ENCODE measurements at places on chromosomes 2 and 18.

GRCh38 chr2:64857581-64858471 lies 131.4 kb upstream of the SLC1A4 start:
- peak; percentile 39 for DNase-seq

GRCh38 chr2:72583376-72583775 lies 242.5 kb downstream of the EXOC6B start:
- DNase-seq, result no peak

DNA sequence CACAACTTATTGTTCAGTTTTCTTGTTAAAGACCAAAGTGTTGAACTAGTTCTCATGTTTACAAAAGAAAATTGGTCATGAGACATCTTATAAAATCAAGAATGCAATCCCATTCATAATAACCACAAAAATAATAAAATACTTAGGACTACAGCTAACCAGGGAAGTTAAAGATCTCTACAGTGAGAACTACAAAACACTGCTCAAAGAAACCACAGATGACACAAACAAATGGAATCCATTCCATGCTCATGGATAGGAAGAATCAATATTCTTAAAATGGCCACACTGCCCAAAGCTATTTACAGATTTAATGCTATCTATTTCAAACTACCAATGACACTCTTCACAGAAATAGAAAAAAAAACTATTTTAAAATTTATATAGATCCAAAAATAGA lies 1354.8 kb upstream of the CDH2 start:
- no peak for DNase-seq

GRCh38 chr2:74831693-74832530 lies 2.0 kb upstream of the HK2 start:
- no peak for DNase-seq

- DNase-seq, result no peak
These were observed 6.3 kb downstream of the MSGN1 start for GRCh38 chr2:17822445-17823117.

DNA sequence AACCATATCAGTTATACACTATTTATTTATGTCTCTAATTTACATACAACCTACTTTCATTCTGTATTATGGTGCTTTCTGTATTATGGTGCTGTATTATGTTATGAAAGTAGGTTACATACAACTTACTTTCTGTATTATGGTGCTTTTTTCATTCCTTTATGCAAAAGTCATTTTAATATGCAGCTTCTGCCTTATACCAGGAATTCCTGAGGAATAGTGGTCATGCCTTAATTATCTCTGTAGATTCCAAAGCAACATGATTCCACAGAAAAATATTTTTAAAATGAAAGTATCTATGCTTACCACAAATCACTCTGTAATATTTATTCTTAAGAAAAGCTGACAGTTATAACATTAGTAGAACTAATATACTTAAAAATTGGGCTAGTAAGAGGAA lies 922.0 kb upstream of the NRXN1 start:
- DNase-seq, result no peak

- no peak for DNase-seq
These were observed 113.6 kb downstream of the RNF144A start for GRCh38 chr2:7030810-7031209.

- DNase-seq, result no peak
These were observed 427.9 kb downstream of the TXNL1 start for GRCh38 chr18:56210520-56210919.

DNA sequence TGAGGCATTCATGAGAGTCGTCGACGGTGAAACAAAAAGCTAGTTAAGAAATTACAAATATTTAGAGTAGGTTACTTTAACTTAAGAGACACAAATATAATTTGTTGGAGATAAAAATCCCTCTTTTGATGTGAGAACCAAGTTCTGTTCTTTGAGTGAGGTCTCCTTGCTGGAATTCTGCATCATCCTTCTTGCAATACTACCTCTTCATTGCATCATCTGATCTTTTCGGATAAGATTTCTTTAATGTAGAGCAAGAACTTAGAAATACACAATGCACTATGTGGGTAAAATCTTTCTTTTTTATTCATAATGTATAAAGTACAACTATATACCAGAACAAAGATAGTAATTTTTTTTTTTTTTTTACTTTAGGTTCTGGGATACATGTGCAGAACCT lies 118.4 kb downstream of the ARL4C start:
- peak; percentile 67 for DNase-seq

DNA sequence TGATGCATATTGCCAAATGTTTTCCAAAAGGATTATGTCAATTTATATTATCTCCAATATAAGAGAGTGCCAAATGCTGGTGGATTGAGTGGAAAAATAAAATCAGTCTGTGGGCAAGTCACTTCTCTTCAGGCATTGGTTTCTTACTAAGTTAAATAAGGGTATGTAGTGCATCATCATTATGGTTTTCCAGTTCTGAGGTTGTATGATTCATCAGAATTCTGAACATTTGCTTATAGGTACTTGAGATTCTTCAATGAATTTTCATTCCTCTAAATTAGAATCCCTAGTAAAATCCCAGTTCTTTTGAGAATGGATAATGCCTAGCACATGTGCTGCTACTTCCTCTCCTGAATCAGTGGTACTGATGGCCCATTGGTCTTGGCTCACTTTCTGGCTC lies 188.9 kb upstream of the OSR1 start:
- DNase-seq, result no peak

All from AG09309 (cell line).